ENCODE measurements at places on chromosomes 4 and X.

GRCh38 chrX:155876704-155877103 lies 4.4 kb upstream of the VAMP7 start:
- DNase-seq = no peak

DNA sequence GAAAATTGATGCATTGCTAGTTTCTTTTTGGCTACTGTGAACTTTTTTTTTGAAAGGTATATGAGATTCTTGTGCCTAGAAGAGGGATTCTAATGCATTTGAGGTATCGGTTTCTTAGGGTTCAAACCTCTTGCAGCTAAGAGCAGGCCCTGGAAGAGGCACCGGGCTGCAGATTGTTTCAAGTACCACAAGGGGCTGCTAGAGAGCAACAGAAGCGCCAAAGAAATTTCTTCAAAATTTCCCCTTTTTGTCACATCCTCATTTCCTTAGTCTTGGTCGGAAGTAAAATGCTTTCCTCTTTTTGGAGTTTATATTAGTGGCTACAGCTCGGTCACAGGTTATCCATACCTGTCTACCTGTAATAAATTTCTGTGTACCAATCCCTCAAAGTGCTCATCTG lies 89.8 kb downstream of the PDGFRA start:
- DNase-seq = no peak

DNA sequence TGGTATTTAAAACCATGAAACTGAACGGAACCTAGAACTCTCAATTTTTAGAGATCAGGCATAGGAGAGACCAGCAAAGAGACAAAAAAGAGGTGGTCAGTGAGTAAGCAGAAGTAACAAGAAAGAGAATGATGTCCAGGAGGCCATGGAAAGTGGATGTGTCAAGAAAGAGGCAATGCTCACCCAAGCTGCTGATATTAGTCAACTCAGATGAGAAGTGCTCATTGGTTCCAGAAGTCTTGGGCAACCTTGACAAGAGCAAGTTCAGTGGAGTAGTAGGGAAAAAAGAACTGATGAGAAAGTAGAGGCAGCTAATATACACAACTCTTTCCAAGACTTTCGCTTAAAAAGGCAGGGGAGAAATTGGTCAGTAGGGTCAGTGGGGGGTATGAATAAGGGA lies 23.0 kb upstream of the CCDC149 start:
- DNase-seq = no peak

- DNase-seq = no peak
Observed at GRCh38 chrX:12052109-12052508, 86.2 kb upstream of the FRMPD4 start.

DNA sequence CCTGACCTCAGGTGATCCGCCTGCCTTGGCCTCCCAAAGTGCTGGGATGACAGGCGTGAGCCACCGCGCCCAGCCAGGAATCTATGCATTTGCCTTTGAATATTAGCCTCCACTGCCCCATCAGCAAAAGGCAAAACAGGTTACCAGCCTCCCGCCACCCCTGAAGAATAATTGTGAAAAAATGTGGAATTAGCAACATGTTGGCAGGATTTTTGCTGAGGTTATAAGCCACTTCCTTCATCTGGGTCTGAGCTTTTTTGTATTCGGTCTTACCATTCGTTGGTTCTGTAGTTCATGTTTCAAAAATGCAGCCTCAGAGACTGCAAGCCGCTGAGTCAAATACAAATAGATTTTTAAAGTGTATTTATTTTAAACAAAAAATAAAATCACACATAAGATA lies 44.2 kb upstream of the SHOX start:
- no peak for DNase-seq

GRCh38 chrX:23664496-23664895 lies 2.8 kb upstream of the PRDX4 start:
- DNase-seq = no peak

DNA sequence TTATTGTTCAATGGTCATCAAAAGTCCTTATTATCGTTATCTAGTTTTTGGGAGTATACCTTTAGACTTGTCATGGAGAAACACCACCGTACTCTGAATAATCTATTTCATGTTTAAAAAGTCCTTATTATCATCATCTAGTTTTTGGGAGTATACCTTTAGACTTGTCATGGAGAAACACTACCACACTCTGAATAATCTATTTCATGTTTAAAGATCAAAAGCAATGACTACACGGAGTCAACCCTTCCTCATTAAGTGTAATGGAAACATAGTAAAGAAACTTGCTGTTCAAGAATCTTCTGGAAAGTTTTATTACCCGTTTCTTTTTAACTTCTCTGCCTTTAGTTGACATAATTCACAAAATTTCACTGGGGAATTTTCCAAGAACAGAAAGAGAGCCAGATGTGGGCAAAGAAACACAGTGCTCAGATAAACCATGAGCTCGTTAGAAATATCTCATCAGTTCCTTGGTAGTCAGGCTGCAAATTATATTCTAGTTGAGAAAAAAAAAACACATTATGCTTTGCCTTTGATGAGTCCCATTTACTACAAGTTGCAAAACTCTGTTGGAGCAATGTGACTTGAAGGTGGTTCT lies 158.8 kb downstream of the AFAP1 start:
- DNase-seq = no peak

GRCh38 chrX:2817036-2817435 lies 11.7 kb upstream of the GYG2 start:
- no peak for DNase-seq

GRCh38 chrX:46310815-46311497 lies 234.3 kb downstream of the ZNF674 start:
- DNase-seq = no peak
